Activated naive CD8-positive, alpha-beta T cell treated with anti-CD3 and anti-CD28 coated beads, Interleukin-2, amount 50 U/mL, for 24 hours (primary cell): ENCODE measurements at places on chromosomes 2 and 18.

GRCh38 chr2:47309952-47310800 is 92.8 kb upstream of the MSH2 start:
- H3K27me3 ChIP-seq, result peaks cover 3% of the 10 kb centered on the region
- peaks cover 11% of the 10 kb centered on the region for H3K4me1 ChIP-seq
- no peak overlapping the region for H3K27ac ChIP-seq
- H3K4me3 ChIP-seq, result no peak overlapping the region
- no peaks in the 10 kb centered on the region for H3K36me3 ChIP-seq

DNA sequence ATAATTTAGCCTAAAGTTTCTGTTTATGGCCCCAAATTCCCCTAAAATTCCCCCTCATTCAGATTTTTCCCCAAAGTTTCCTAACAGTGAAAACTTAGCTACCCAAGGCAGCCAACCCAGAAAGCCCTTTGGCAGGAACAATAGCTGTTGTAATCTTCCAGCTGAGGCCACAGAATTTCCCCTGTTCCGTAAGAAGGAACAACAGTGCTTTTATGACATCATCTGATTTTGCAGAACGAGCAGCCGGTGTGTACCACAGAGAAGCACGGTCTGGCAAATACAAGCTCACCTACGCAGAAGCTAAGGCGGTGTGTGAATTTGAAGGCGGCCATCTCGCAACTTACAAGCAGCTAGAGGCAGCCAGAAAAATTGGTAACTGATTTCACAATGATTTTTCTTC is 6.3 kb downstream of the TNFAIP6 start:
- H3K4me1 ChIP-seq, result no peaks in the 10 kb centered on the region
- peaks cover 1% of the 10 kb centered on the region for H3K27me3 ChIP-seq
- H3K4me3 ChIP-seq, result no peak overlapping the region
- no peak overlapping the region for H3K27ac ChIP-seq

DNA sequence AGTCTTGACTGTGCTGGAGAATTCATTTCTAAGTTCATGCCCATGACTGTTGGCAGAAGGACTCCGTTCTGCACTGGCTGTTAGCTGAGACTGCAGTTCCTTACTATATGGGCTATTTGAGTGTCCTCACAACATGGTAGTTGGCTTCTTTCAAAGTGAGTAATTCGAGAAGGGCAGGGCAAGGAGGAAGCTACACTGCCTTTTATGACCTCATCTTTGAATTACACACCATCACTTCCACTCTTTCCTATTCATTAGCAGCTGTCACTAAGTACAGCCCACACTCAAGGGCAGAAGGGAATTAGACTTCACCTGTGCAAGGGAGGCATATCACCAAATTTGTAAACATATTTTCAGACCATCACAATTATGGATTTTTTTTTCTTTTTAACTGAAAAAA is 55.9 kb upstream of the EPAS1 start:
- no peaks in the 10 kb centered on the region for H3K27me3 ChIP-seq
- no peak overlapping the region for H3K4me3 ChIP-seq
- DNase-seq, result no peak
- no peak overlapping the region for H3K27ac ChIP-seq
- H3K4me1 ChIP-seq, result peaks cover 22% of the 10 kb centered on the region

GRCh38 chr2:3189076-3189591 is 188.5 kb downstream of the EIPR1 start:
- peaks cover 20% of the 10 kb centered on the region for H3K36me3 ChIP-seq
- H3K27ac ChIP-seq, result no peak overlapping the region
- H3K27me3 ChIP-seq, result no peaks in the 10 kb centered on the region
- H3K4me3 ChIP-seq, result no peak overlapping the region
- H3K4me1 ChIP-seq, result no peaks in the 10 kb centered on the region

DNA sequence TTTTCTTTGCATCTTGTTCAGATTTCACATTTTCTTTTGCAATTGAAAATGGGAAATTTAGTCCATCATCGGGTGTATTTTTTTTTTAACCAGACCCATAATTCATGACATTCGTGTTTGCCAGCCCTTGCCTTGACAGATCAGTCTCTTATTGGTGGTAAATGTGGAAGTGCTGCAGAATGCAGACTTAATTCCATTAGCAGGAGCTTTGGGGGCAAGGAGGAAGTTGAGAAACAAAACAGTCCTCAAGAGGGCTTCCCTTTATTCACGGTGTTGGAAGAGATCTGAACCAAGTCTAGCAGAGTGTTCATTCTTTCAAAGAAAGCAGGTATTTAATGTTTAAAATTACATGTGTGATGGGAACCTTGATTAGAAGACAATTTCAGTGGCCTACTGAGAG is 16.6 kb upstream of the RPE start:
- no peak overlapping the region for H3K27ac ChIP-seq
- no peak overlapping the region for H3K4me3 ChIP-seq
- peaks cover 5% of the 10 kb centered on the region for H3K27me3 ChIP-seq
- H3K36me3 ChIP-seq, result no peaks in the 10 kb centered on the region
- DNase-seq, result no peak

DNA sequence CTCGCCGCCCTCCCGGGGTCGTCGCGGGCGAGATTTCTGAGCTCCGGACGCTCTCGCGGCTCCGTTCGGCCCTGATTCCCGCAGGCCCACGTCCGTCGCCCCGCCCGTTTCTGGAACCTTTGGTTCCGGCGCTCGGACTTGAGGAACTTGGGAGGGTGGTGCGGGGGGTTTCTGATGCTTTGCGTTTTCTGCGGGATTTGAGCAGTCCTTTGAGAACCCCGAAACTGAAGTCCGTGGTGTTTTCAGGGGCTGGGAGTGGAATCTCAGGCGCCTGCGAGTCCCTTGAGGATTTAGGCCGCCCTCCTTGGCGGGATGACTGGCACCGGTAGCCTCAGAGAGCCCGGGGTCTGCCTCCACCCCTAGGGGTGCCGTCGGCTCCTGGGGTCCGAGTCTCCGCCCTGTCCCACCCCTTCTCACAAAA is 336 bp downstream of the THNSL2 start:
- H3K27ac ChIP-seq, result no peak overlapping the region
- DNase-seq, result no peak
- H3K4me3 ChIP-seq, result peak overlapping the region; percentile 73
- no peaks in the 10 kb centered on the region for H3K27me3 ChIP-seq
- H3K4me1 ChIP-seq, result peaks cover 17% of the 10 kb centered on the region
- peaks cover 4% of the 10 kb centered on the region for H3K36me3 ChIP-seq

- H3K4me3 ChIP-seq, result no peak overlapping the region
- DNase-seq, result no peak
- peaks cover 22% of the 10 kb centered on the region for H3K27me3 ChIP-seq
These were observed 11.6 kb upstream of the MRPL19 start for GRCh38 chr2:75634945-75635344.

DNA sequence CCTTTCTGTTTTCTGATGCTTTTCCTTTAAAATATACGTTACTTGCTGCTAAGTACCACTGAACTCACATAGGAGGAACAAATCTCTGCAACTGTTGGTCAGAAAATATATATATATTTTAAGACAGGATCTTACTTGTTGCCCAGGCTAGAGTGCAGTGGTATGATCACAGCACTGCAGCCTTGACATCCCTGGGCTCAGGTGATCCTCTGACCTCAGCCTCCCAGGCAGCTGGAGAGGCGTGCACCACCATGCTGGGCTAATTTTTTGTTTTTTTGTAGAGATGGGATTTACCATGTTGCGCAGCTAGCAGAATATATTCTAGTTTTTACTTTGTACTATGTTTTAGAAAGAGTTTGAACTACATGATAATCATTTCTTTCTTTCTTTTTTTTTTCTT is 51.5 kb downstream of the EHBP1 start:
- H3K36me3 ChIP-seq, result peaks cover 24% of the 10 kb centered on the region
- no peaks in the 10 kb centered on the region for H3K27me3 ChIP-seq
- no peaks in the 10 kb centered on the region for H3K4me1 ChIP-seq
- H3K27ac ChIP-seq, result no peak overlapping the region

DNA sequence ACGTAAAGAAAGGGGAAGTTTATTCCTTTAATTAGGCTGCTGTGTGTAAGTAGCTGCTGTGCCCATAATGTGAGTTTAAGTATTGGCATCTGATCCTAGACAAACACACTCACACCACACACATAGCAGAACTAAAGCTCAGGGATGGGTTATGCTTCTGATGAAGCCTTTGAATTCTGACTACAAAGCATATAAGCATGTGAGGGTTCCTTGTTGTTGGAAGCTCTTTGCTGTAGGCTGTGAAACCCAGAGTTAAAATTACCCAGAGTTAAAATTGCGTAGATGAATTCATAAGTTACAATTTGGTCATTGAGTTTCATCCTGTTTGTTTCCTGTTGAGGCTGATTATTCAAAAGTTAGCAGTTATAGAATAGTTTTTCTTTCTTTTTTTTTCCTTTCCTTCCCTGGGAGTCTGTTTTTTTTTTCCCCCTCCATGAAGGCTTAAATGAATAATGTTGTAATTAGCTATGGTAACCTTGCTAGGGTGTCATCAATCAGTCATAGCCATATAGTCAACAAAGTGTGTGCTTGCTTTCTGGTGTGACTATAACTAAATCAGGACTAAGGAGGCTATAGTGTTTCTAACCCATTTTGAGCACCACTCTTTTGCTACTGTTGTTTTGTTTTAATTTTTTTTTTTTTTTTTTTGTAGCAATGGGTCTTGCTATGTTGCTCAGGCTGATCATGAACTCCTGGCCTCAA is 426.1 kb downstream of the PARD3B start:
- H3K36me3 ChIP-seq, result no peaks in the 10 kb centered on the region
- peaks cover 51% of the 10 kb centered on the region for H3K4me1 ChIP-seq
- DNase-seq, result no peak
- H3K4me3 ChIP-seq, result no peak overlapping the region
- H3K27ac ChIP-seq, result peak overlapping the region; percentile 28

GRCh38 chr18:79384834-79385233 is 10.9 kb upstream of the NFATC1 start:
- DNase-seq, result no peak
- H3K27ac ChIP-seq, result no peak overlapping the region
- H3K4me1 ChIP-seq, result peaks cover 5% of the 10 kb centered on the region
- no peak overlapping the region for H3K4me3 ChIP-seq
- no peaks in the 10 kb centered on the region for H3K36me3 ChIP-seq

- peak; percentile 79 for DNase-seq
- H3K27me3 ChIP-seq, result peaks cover 22% of the 10 kb centered on the region
- no peaks in the 10 kb centered on the region for H3K36me3 ChIP-seq
- no peak within 1 kb of the TSS for H3K27ac ChIP-seq
- H3K4me1 ChIP-seq, result peaks cover 13% of the 10 kb centered on the region
These were observed at the start of gene NMUR1 for GRCh38 chr2:231530099-231531011. TSS of gene NMUR1 (minus strand) at chr2:231530445. CDS start at chr2:231530361, 84 bp downstream.

DNA sequence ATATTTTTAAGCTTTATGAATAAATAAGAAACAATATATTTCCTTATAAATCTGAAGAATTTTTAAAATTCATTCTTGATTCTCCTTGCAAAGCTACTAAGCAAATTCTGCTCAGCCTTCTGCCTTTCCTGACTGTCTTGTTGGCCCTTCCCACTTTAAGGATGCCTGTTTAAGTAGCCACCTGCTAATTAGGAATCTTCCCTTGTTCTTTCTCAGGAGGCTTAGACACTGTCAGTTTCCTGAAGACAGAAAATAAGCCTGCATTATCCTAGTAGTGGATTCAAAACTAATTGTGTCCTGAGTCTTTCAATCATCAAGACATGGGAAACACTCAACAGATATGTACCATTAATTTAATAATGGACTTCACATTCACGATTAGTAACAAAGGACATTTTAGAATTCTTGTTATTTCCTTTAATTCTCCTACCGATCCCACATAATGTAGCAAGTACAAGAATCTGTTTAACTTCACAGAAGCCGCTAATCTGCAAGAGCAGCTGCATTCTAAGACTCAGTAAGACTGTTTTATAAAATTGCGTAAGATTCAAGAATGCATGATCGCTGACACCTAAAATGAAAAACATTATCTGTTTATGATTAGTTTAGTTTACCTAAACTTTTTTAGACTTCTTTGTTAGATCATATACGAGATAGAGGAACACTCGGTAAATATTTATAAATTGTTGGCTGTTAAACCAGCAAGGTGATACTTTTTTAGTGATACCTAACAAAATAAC is 445.4 kb upstream of the DSEL start:
- no peaks in the 10 kb centered on the region for H3K4me1 ChIP-seq
- H3K36me3 ChIP-seq, result no peaks in the 10 kb centered on the region
- H3K27ac ChIP-seq, result no peak overlapping the region
- no peaks in the 10 kb centered on the region for H3K27me3 ChIP-seq

DNA sequence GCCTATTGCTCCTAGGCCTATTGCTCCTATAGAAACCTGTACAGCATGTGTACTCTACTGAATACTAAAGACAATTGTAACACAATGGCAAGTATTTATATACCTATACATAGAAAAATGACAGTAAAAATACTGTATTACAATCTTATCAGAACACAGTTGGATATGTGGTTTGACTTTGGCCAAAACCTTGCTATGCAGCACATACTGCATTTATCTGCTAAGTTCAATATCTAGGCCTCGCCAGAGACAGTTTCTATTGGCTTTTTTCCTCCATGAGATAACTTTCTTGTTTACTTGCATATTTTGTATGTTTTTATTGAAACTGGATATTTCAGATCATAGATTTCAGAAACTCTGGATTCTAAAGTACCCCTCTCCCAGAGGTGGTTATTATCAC is 19.3 kb upstream of the TMEM87B start:
- peaks cover 7% of the 10 kb centered on the region for H3K27me3 ChIP-seq
- DNase-seq, result no peak
- H3K36me3 ChIP-seq, result no peaks in the 10 kb centered on the region

DNA sequence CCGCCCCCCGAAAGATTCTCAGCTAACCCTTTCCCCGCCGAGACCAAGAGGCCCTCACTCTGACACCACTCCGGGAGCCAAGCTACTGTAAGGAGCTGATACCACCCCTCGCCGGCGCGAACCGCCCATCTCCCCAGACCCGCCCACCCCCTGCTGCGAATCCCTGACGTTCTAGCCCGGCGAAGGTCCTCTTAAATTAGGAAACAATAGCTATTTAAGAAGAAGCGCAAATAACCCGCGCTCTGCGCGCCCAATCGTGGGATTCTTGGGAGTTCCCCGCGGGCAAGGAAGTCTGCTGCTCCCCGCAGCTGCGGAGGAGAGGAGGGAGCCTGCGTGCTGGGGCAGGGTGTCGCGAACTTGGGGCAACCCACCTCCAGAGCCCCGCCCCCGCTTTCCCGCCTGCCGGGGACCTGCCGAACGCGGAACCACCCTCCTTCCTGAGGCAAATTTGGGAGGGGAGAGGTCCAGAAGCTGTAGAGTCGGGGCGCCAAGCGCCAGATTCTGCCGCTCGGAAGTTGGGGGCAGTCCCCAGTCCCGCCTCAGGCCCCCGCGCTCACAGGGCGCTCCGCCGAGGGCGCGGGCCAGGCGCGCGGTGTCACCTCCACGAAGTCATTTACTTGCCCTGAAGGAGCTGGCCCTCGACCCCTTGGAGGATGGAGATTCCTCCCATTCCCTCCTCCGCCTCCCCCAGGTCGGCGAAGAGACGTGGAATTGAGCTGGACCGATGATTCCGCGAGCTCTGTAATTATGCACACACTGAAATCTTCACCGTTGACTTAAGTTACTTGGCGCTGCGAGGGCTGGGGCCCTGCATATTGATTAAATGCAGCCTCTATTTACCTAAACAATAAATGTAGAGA is 8.4 kb upstream of the SP9 start:
- peak overlapping the region; percentile 72 for H3K4me3 ChIP-seq
- peaks cover 86% of the 10 kb centered on the region for H3K27me3 ChIP-seq
